Caco-2 (cell line): ENCODE measurements at places on chromosomes 3 and 15. TPM values are rescaled to one million over a fixed set of nuclear protein-coding genes. Genes with fewer than 3 reads are reported as not detected.

- no peak for DNase-seq
Measured at GRCh38 chr3:15071699-15072098, 6.6 kb upstream of the MRPS25 start.

GABRA5 gene
- not detected in 2 replicates for total RNA-seq

DNA sequence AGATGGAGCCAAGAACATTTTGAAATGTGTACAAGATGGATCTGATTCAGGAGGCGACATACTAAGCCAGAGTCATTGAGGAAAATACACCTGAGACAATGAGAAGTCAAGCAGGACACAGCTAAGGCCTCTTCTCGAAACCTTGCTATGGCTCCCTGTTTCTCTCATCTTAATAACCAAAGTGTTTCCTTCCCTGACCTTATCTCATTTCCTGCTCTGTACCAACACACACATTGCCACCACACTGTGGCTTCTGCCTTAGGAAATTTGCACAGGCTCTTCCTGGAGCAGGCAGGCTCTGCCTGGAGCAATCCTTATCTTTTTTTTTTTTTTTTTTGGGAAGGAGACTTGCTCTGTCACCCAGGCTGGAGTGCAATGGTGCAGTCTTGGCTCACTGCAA, 36.6 kb downstream of the OXSM start:
- DNase-seq = no peak

GRCh38 chr3:168134931-168135330, 39.2 kb upstream of the GOLIM4 start:
- no peak for DNase-seq

- peak; percentile 74 for DNase-seq
Measured at GRCh38 chr15:40290918-40291574, 8.2 kb upstream of the ANKRD63 start.

- no peak for DNase-seq
Measured at GRCh38 chr3:122082357-122082756, 27.2 kb downstream of the CD86 start.

GRCh38 chr3:42518800-42519567, 16.5 kb downstream of the VIPR1 start:
- DNase-seq = no peak

GRCh38 chr3:72383883-72384282, 464.4 kb downstream of the SHQ1 start:
- DNase-seq = no peak

A4GNT gene
- not detected in 2 replicates for total RNA-seq

GRCh38 chr3:109806929-109807328, 469.6 kb upstream of the DPPA4 start:
- no peak for DNase-seq

CHAC1 gene
- 54.0 and 55.8 TPM in 2 replicates for total RNA-seq

GRCh38 chr3:54577313-54577712, 350.5 kb downstream of the LRTM1 start:
- DNase-seq = no peak

DNA sequence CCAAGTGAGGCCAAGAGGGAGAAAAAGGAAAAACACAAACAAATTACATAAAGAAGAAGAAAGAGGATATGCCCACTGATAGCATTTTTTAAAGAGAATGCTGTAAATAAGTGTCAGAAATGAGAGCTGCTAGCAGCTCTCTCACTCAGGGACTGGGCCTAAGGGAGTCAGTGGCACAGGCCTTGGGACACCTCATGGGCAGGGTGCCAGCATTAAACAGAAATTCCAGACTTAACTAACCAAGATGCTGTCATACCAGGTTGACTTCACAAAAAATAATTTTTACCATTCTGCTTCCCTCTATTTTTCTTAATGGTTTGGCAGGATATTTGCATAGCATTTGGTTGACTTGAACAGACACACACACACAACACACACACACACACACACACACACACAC, 92.3 kb upstream of the ADAMTSL3 start:
- DNase-seq = no peak

DNA sequence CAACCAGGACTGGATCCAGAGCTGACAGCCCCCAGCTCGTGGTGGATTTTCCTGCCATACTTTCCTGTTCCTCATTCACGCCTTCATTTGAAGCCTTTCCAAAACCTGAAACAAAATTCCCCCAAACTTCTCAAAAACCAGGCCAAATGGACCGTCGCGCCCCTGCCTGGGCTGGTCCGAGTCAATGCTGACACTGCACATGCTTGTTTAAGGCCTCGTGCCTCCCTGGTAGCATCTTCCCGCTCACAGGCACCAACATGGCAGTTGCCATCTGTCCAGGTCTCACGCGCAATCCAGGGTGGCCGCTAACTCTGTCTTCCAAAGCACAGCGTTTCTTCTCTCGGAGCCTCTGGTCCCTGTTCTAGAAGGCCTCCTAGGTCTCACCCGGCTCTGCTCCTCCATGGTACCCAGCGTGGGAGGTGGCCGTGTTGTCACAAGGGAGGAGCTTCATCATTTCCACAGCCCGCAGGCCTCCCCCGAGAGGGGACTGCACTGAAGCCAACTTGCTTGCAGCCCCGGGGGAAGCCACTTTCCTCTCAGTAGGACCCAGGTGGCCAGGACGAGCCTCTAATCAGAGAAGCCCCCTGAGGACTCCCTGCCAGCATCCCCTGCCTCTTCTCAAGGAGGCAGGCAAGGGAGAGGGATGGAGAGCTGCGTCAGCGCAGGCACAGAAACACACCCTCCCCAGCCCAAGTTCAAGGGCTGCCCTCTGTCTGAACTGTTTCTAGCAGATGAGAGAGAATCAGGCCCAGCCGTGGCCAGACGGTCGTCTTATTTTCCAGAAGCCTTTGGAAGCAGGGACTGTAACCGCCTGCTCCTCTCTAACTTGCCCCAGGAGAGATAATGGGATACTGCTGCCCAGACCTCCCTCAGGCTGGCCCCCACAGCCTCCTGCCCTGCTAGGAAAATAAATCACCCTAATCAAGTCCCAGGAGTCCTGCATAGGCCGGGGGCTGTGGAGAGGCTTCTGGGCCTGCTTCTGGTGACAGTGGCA, 152.8 kb upstream of the TLE3 start:
- no peak for DNase-seq

PLOD2 gene
- total RNA-seq = 49.4 and 53.1 TPM in 2 replicates

GRCh38 chr3:43742920-43743319, 52.2 kb downstream of the ABHD5 start:
- no peak for DNase-seq

- no peak for DNase-seq
Measured at GRCh38 chr3:38015485-38015884, 14.0 kb downstream of the PLCD1 start.

GRCh38 chr15:96792216-96792615, 461.7 kb downstream of the NR2F2 start:
- no peak for DNase-seq

DNA sequence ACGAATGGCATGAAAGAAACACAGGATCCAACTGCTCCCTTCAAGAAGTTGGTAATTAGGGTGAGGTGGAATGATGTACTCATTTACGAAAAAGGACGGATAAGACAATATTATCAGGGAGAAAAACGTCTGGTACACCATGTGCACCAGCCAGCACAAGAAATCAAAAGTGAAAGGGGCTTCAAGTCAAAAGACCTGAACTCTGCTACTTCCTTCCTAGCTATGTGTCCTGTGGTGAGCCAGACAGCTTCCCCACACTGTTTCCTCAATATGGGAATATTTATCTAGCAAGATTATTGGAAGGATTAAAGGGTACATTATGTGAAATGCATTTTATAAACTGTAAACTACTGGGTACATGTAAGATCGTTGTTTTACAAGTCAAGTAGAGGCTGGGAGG, 33.9 kb downstream of the RAB27A start:
- no peak for DNase-seq

ITIH1 gene
- 0.49 TPM in 1 of 2 replicates, not detected in the other for total RNA-seq
